ENCODE measurements at places on chromosomes 12 and 14.

- peak; percentile 76 for DNase-seq
- H3K36me3 ChIP-seq = no peaks in the 10 kb centered on the region
Measured at GRCh38 chr14:60656686-60657455, 7.6 kb upstream of the SIX1 start.

DNA sequence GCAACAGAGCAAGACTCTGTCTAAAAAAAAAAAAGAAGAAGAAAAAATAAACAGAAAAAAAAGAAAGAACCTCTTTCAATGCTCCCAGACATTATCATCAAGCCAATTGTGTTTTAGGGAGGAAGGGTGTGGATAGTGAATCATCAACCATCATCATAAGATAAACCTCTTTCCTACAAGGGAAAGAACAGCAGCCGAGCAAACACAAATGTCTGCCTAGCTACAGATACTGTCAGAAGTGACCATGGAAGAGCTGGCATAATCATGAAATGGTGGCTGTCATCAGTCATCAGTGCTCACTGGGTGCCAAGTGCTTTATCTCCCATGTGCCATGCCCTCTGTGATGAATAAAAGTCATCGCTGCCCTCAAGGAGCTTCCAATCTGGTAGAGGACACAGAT is 46.6 kb downstream of the SLC17A8 start:
- H3K4me3 ChIP-seq = no peak overlapping the region
- no peak for DNase-seq
- H3K27ac ChIP-seq = no peak overlapping the region
- peaks cover 6% of the 10 kb centered on the region for H3K27me3 ChIP-seq
- no peaks in the 10 kb centered on the region for H3K36me3 ChIP-seq
- H3K4me1 ChIP-seq = peaks cover 3% of the 10 kb centered on the region

- no peaks in the 10 kb centered on the region for H3K36me3 ChIP-seq
- DNase-seq = no peak
- H3K27me3 ChIP-seq = no peaks in the 10 kb centered on the region
- no peak overlapping the region for H3K4me3 ChIP-seq
- H3K27ac ChIP-seq = no peak overlapping the region
Measured at GRCh38 chr12:130436741-130437501, 99.2 kb downstream of the PIWIL1 start.

- H3K4me1 ChIP-seq = peaks cover 4% of the 10 kb centered on the region
- no peak overlapping the region for H3K27ac ChIP-seq
- DNase-seq = no peak
Measured at GRCh38 chr12:101642115-101643067, 47.6 kb downstream of the MYBPC1 start.

GRCh38 chr12:85007836-85008235 is 28.2 kb downstream of the TSPAN19 start:
- DNase-seq = no peak
- no peak overlapping the region for H3K27ac ChIP-seq
- H3K4me1 ChIP-seq = no peaks in the 10 kb centered on the region
- no peaks in the 10 kb centered on the region for H3K27me3 ChIP-seq
- H3K4me3 ChIP-seq = no peak overlapping the region

DNA sequence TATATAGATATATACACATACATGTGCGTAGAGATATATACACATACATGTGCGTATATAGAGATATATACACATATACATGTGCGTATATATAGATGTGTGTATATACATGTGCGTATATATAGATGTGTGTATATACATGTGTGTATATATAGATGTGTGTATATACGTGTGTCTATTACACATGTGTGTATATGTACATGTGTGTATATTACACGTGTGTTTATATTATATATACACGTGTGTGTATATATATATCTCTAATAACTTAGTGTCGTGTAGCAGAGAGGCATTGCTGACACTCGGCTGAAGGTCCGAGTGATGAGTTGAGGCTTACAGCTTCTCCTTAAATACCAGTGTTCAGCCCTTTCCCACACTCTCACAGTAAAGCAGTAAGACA is 133.7 kb downstream of the GLT1D1 start:
- no peak overlapping the region for H3K27ac ChIP-seq
- H3K36me3 ChIP-seq = no peaks in the 10 kb centered on the region
- no peak overlapping the region for H3K4me3 ChIP-seq
- no peaks in the 10 kb centered on the region for H3K4me1 ChIP-seq

- no peaks in the 10 kb centered on the region for H3K27me3 ChIP-seq
- no peaks in the 10 kb centered on the region for H3K4me1 ChIP-seq
- H3K4me3 ChIP-seq = peak overlapping the region; percentile 64
- DNase-seq = no peak
Measured at GRCh38 chr12:4700621-4701026, 19.6 kb upstream of the GALNT8 start.

DNA sequence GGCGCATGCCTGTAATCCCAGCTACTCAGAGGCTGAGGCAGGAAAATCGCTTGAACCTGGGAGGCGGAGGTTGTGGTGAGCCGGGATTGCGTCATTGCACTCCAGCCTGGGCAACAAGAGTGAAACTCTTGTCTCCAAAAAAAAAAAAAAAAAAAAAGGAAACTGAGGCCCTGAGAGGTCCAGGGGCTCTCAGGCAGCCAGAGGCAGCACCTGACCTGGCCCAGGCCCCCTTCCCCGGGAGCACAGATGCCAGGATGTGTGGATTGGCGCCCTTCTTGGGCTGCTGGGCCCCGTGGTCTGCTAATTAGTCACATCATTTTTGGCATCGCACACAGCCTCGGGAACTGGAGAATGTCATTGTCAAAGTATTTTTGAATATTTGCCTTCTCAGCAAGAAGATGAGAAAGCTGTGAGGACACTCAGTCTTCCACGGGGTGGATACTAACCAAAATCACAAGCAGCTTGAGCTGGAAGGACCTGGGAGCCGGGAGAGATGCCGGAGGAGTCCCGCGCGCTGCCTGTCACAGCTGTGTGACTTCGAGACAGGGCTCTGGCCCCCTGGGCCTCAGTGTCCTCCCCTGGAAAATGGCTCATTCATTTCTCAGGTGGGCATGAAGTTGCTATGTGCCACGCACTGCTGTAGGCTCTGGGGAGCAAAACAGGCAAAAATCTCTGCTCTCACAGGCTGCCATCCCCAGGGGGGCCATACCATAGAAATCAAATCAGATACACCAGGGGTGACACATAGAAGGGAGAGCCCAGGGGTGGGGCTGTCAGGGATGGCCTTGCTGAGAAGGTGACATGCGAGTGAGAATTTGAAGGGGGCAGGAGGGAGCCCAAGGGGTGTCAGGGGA is 12.5 kb upstream of the RCOR1 start:
- H3K36me3 ChIP-seq = no peaks in the 10 kb centered on the region
- H3K4me1 ChIP-seq = peaks cover 15% of the 10 kb centered on the region
- peak overlapping the region; percentile 57 for H3K4me3 ChIP-seq
- peak overlapping the region; percentile 16 for H3K27ac ChIP-seq
- DNase-seq = peak; percentile 89

DNA sequence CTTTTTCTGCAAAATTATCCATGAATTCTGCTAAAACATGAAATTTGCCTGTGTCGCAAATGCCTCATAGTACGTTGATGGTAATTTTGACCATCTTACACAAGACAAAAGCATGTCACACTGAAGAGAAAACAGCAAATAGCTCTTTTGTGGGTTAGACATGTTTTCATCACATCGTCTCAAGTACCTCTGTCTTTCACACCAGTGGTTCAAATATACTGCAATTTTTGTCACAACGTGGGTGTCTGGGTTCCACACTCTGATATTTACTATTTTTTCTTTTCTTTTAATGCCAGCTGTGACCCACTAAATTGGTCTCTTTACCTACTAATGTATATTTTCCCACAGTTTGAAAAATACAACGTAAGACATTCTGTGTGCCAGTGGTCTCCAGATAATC is 10.4 kb downstream of the KLRB1 start:
- H3K27ac ChIP-seq = no peak overlapping the region
- no peak for DNase-seq
- no peak overlapping the region for H3K4me3 ChIP-seq
- H3K4me1 ChIP-seq = no peaks in the 10 kb centered on the region
- no peaks in the 10 kb centered on the region for H3K27me3 ChIP-seq

GRCh38 chr12:43459285-43459684 is 92.7 kb downstream of the ADAMTS20 start:
- H3K36me3 ChIP-seq = no peaks in the 10 kb centered on the region
- H3K4me3 ChIP-seq = no peak overlapping the region
- no peak for DNase-seq
- no peaks in the 10 kb centered on the region for H3K4me1 ChIP-seq
- no peak overlapping the region for H3K27ac ChIP-seq
- H3K27me3 ChIP-seq = no peaks in the 10 kb centered on the region

DNA sequence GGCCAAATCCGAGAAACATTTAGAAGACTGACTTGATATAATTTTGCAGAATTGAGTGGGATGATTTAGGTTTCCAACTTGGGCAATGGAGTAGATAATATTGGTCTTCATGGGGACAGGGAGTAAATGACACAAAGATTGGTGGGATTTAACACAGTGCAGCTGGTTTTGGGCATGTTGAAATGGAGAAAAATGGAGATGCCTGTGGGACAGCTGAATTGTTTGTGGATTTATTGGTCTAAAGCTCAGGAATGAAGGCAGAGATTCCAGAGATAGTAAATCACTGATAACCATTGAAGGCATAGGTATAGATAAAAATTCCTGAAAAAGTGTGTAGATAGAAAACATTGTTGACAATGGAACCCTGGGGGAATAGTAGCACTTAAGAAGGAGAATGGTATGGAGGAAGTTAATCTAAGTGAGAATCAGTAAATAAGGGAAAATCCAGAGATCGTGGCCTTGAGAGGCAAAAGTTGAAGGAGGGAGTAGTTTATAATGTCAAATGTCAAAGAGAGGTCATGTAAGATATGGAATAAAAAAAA is 120.9 kb upstream of the ATP2B1 start:
- H3K27ac ChIP-seq = no peak overlapping the region
- H3K4me1 ChIP-seq = peaks cover 1% of the 10 kb centered on the region
- no peak overlapping the region for H3K4me3 ChIP-seq

GRCh38 chr12:130803702-130804101 is 35.3 kb downstream of the STX2 start:
- no peak for DNase-seq
- no peak overlapping the region for H3K27ac ChIP-seq
- H3K4me1 ChIP-seq = no peaks in the 10 kb centered on the region
- no peaks in the 10 kb centered on the region for H3K27me3 ChIP-seq
- H3K4me3 ChIP-seq = no peak overlapping the region
- peaks cover 97% of the 10 kb centered on the region for H3K36me3 ChIP-seq

DNA sequence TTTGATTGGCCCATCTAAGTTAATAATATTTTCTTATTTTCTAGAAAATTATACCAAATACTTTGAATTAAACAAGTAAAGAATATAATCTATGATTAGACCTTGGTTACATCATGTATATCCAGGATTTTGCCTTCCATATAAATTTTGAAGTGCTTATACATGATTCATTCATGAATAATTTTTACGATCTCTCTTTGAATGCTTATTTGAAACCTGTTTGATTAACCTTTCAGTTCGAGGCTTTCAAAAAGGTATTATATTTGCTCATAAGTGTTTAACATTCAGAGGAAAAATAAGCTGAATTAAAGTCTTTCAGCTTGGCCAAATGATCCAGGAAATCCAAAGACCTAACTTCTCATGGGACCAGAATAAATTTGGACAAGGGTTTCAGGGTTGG is 495.2 kb upstream of the GARIN6 start:
- no peaks in the 10 kb centered on the region for H3K36me3 ChIP-seq
- H3K4me3 ChIP-seq = no peak overlapping the region
- no peak for DNase-seq
- no peaks in the 10 kb centered on the region for H3K27me3 ChIP-seq
- no peak overlapping the region for H3K27ac ChIP-seq

DNA sequence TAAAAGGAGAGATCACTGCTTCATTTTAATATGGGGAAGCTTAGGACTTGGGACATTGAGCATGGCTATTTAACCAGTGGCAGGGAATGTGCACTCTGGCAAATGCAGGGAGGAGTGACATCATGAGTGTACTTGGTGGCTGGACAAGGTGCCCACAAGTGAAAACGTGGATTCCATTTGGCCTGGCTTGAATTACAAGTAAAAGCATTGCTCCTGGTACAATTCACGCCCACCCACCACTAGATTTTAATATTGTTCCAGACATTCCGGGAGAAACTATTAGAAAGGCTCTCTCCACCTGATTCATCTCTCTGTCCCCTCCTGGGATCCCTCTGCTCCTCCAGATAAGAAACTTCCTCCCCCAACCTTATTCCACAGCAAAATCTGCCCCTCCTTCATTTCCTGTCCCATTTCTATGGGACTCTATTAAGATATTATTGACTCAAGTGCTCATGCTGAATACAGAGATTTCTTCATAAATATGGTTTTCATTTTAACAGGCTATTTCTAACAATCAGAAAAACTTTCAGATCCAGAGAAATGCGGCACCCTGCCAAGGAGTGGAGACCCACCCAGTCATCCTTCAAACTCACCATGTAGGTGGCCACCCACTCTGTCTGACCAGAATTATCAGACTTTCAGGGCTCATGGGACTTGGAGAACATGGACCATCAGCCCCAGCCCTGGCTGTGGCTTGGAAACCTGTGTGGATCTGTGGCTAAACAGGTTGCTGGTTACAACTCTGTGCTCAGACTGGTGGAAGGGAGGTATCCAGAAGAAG is 43.2 kb downstream of the SSPN start:
- H3K4me3 ChIP-seq = no peak overlapping the region
- DNase-seq = no peak
- H3K36me3 ChIP-seq = no peaks in the 10 kb centered on the region
- H3K27ac ChIP-seq = no peak overlapping the region
- peaks cover 4% of the 10 kb centered on the region for H3K4me1 ChIP-seq
- no peaks in the 10 kb centered on the region for H3K27me3 ChIP-seq

DNA sequence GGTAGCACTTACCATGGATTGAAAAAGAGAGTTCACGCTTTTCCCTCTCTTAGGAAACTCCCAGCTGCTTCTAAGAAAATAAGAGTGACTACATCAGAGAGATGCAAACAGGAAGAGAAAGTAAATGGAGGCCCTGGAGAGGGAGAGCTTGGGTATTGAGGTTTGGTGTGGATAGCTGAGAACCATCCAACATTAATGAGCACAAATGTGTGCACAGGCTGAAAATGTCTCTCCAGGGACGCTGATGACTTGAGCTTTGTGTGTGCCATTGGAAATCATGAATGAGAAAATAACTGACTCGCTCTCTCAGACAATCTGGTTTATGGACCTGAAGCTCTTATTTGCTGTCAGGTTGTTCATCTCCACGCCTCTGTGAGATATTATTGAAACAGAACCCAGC is 318.8 kb downstream of the NRXN3 start:
- H3K4me3 ChIP-seq = no peak overlapping the region
- no peaks in the 10 kb centered on the region for H3K4me1 ChIP-seq
- no peaks in the 10 kb centered on the region for H3K36me3 ChIP-seq
- no peak overlapping the region for H3K27ac ChIP-seq
- no peaks in the 10 kb centered on the region for H3K27me3 ChIP-seq

DNA sequence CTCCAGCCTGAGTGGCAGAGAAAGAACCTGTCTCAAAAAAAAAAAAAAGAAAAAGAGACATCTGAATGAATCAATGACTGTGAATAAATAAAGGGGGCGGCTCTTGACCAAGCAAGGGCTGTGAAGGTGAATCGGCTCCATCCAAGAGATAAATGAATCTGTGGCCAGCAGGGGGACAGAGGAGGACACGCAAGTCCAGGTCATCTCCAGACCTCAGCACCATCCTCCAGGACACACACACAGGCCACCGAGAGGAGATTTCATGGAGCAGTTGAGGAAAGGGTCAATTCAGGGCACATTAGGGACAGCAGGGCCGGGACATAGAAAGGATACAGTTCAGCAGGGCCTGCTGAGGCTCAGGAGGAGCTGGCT is 21.6 kb downstream of the TRPV4 start:
- H3K4me1 ChIP-seq = no peaks in the 10 kb centered on the region
- H3K27me3 ChIP-seq = peaks cover 5% of the 10 kb centered on the region
- DNase-seq = no peak
- H3K36me3 ChIP-seq = peaks cover 9% of the 10 kb centered on the region
- H3K4me3 ChIP-seq = no peak overlapping the region
- H3K27ac ChIP-seq = no peak overlapping the region

GRCh38 chr12:89492883-89493282 is 31.7 kb downstream of the GALNT4 start:
- peaks cover 17% of the 10 kb centered on the region for H3K36me3 ChIP-seq
- no peak overlapping the region for H3K27ac ChIP-seq
- DNase-seq = no peak
- peaks cover 3% of the 10 kb centered on the region for H3K4me1 ChIP-seq
- no peak overlapping the region for H3K4me3 ChIP-seq
